ENCODE measurements at places on chromosomes 1 and 21.

GRCh38 chr1:22704440-22705067, 6.1 kb upstream of the EPHB2 start:
- peak; percentile 92 for DNase-seq

GRCh38 chr1:240230816-240231215, 139.1 kb downstream of the FMN2 start:
- DNase-seq: no peak

DNA sequence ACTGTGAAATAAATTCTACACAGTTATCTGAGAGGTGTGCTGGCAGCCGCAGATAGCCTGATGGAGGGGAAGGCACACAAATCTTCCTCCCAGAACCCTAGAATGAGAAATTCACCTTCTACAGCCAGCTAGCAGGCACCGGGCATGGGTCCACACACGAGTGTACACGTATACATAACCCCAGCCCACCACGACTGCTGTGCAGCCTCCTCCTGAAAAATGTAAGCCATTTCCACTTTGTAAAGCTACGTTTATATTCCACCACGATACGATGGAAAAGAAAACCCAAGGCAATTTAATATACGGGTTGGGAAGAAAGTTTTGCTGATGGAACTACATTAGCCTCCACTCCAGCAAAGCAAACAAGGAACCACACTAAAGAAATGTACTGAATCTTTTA, 1.8 kb downstream of the BTG3 start:
- DNase-seq: no peak

- DNase-seq: no peak
These were observed 7.1 kb downstream of the BACE2 start for GRCh38 chr21:41175080-41175479.

- no peak for DNase-seq
These were observed 424.6 kb upstream of the CHRM3 start for GRCh38 chr1:238961790-238962189.

Measured in hepatic stellate cell (primary cell).